ENCODE measurements at places on chromosomes 6 and 20. TPM values are rescaled to one million over a fixed set of nuclear protein-coding genes. Genes with fewer than 3 reads are reported as not detected.

Gene MUC21
- 2.9 TPM for total RNA-seq

Gene GRIK2
- not detected for total RNA-seq

Gene VWA7
- 7.0 TPM for total RNA-seq

Gene SLC32A1
- total RNA-seq = not detected

Gene GINM1
- total RNA-seq = 37.6 TPM

Gene NRN1
- 3.8 TPM for total RNA-seq

Gene OARD1
- 27.3 TPM for total RNA-seq

Gene MUCL3
- total RNA-seq = 1.8 TPM

Gene MYL9
- total RNA-seq = 79.6 TPM

Gene DOK5
- 1.0 TPM for total RNA-seq

Gene RBBP8NL
- total RNA-seq = not detected

Data from upper lobe of left lung (tissue), 6 donors.